ENCODE measurements at places on chromosomes 3 and 15.

DNA sequence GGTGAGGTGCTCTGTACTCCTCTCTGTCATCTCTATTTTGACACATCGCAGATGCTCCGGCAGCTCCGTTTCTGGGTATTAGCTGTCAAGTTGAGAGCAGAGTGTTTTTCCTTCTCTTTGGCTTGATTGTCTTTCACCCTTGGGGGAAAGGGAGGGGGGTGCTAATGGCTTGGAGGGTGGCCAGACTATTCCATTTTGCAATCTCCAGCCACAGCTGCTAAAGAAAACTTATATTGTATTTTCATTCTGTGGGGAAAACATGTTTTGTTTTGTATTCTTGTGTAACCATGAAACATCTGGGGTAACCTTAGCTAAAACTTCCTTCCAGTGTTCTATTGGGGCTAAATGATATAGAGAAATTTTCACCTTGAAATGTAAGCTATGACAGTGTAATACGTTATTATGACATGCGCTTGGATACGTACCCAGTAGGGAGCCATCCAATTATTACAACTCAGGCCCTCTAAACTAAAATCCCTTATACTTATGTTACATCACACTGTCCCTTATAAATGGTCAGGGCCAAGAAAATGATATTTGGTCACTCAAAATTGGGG lies 14.0 kb upstream of the LARP6 start:
- DNase-seq: no peak

DNA sequence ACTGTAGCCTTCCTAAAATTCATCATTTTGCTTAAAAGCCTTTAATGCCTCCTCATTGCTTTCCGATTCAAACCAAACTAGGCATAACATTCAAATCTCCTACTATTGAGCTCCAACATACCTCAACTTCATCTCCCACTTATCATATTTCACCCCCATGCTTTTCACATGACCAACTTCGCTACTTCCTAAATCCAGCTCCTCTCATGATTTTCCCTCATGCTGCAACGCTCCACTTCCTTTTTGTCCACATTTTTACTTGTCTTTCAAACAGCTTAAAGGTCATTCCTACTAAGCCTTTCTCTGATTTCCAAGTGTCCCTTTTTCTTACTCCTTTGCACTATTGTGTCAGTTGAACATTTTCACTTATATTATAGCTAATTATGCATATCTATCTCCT lies 20.3 kb upstream of the ANXA2 start:
- no peak for DNase-seq

- DNase-seq: no peak
Observed at GRCh38 chr3:60160111-60160821, 1091.0 kb downstream of the FHIT start.

DNA sequence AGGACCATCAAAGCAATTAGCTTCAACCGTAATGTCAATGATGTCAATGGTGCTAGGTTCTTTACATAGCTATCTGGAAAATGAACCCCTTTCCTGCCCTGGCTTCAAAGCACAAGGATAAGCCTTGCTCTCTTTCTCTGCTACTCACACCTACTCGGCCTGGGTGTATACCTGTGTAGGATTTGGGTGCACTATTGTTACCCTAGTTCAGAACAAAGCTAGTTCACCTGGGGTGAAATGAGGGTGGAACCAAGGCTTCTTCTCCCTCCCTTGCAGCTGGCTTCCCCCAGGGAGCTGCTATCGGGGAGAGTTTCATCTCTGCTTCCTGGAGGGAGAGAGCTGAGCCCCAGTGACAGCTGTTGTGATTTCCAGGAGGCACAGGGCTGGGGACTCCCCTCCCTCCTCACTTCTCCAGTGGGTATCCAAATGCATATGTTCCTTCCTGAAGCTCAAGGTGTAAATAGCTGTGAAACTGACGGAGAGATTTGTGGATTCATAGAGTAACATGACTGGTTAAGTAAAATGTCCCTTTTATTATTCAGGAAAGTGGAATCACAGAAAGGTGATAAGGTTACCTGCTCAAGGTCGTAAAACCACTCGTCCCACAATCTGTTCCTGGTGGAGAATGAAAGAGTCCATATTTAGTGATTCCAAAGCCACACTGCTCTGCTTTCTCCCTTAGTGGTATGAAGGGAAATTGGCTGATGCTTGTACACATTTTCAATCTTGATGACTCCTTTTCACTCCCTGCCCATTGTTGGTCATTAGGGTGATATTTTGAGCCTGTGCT lies 11.8 kb upstream of the C3orf70 start:
- DNase-seq: no peak

- DNase-seq: no peak
Observed at GRCh38 chr3:130738241-130738640, 8.4 kb downstream of the PIK3R4 start.

- DNase-seq: no peak
Observed at GRCh38 chr15:33375236-33375635, 64.5 kb downstream of the RYR3 start.

Data from NCI-H2081 (cell line).